ENCODE measurements at places on chromosomes 11 and 22. TPM values are rescaled to one million over a fixed set of nuclear protein-coding genes. Genes with fewer than 3 reads are reported as not detected.

The ANKK1 gene
- total RNA-seq = 0.19 TPM

DNA sequence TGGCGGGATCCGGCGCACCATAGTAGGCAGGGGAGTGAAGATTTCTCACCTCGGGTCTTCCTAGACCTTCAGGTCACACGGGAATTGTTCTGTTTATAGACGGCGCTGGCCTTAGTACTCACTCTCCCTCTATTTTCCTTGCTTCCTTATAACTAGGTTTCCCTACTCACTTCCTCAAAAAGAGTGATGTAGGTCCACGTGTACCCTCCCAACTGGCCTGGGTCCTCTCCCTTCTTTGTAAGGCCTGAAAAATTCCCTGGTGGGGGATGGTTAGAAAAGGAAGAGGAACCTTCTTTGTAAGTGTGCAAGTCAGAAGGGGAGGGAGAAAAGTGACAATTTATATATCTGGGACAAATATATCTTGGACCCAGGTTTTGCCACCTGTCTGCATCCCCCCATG lies 2.9 kb upstream of the TMEM9B start:
- DNase-seq = no peak

DNA sequence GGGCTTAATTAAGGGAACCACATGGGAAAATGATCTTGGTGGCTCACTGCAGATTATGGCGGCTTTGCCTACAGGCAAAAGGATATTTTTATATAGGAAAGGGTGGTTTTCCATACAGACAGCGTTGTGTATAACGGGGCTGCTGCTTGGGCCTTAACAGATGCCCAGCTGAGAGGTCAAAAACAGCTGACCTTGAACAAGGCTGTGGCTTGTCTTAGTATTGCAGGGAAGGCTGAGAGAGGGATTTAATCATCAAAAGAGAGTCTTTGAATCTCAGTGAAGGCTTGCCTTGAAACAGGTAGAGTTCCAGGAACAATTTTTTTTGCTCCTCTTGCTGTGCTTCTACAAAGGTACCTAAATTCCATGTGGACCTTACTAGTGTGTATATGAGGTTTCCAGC lies 301.6 kb upstream of the C11orf87 start:
- no peak for DNase-seq

DNA sequence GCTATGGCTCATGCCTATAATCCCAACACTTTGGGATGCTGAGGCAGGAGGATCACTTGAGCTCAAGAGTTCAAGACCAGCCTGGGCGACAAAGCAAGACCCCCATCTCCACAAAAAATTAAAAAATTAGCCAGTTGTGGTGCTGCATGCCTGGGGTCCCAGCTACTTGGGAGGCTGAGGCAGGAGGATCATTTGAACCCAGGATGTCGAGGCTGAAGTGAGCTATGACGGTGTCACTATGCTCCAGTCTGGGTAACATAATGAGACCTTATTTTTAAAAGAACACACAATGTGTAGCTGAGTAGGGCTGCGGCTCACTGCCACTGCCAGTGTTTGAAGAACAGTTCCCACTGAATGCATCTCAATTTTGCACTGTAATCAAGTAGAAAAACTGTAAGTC lies 7.1 kb upstream of the VPREB1 start:
- DNase-seq = no peak

The TRPT1 gene
- 28.8 TPM for total RNA-seq

GRCh38 chr11:34823639-34824038 lies 92.5 kb downstream of the APIP start:
- DNase-seq = no peak

DNA sequence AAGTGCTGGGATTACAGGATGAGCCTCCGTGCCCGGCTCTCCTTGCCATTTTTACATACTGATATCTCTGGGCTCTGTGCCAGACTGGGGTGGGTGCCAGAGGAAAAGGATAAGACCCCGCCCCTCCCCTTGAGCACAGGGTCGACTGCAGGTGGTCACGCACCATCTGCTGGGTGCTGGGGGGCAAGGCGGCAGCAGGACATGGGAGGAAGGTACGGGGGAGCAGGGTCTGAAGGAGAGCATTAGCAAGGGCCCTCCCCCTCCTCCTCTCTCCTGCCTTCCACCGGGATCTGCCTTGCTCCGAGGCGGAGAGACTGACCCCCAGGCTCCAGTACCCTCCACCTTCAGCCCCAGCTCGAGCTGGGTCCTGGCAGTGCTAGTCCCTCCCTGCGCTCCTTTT lies 9.7 kb upstream of the PGA3 start:
- DNase-seq = no peak

- no peak for DNase-seq
Observed at GRCh38 chr11:72577271-72577721, 96.9 kb downstream of the PDE2A start.

The LRRC56 gene
- total RNA-seq = 0.82 TPM

GRCh38 chr22:20106849-20107237 lies 9.1 kb upstream of the RANBP1 start:
- DNase-seq = no peak

- peak; percentile 23 for DNase-seq
Observed at GRCh38 chr11:43833657-43834073, 47.0 kb upstream of the ALKBH3 start.

DNA sequence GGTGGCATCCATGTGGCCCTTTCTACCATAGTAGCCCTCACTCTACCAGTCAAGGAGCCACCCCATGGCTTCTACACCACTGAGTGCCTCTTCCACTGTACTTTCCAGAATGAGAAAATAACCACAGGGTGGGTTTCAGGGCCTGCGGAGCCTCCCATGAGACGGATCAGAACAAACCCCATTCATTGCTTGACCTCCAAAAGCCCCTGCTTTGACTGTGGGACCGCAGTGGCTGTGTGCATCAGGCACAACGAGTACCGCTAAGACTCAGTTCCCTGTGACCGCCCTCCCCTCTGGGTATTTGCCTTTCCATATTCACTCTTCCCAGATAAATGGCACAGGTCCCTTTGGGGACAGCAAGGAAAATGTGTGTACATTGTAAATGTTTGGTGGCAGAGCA lies 11.5 kb upstream of the MRGPRF start:
- no peak for DNase-seq

The TRIM64C gene
- total RNA-seq = not detected

The TSSK2 gene
- not detected for total RNA-seq

The CBLIF gene
- not detected for total RNA-seq

DNA sequence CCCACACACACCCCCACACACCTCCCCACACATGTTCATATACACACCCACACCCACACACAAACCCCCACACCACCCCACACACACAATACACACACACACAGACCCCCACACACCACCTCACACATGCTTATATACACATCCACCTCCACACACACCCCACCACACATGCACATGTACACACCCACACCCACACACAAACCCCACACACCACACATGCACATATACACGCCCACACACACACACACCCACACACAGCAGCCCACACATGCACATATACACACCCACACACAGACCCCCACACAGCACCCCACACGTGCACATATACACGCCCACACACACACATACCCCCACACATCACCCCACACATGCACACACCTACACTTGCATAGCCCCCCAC lies 29.1 kb downstream of the KCNC1 start:
- no peak for DNase-seq

DNA sequence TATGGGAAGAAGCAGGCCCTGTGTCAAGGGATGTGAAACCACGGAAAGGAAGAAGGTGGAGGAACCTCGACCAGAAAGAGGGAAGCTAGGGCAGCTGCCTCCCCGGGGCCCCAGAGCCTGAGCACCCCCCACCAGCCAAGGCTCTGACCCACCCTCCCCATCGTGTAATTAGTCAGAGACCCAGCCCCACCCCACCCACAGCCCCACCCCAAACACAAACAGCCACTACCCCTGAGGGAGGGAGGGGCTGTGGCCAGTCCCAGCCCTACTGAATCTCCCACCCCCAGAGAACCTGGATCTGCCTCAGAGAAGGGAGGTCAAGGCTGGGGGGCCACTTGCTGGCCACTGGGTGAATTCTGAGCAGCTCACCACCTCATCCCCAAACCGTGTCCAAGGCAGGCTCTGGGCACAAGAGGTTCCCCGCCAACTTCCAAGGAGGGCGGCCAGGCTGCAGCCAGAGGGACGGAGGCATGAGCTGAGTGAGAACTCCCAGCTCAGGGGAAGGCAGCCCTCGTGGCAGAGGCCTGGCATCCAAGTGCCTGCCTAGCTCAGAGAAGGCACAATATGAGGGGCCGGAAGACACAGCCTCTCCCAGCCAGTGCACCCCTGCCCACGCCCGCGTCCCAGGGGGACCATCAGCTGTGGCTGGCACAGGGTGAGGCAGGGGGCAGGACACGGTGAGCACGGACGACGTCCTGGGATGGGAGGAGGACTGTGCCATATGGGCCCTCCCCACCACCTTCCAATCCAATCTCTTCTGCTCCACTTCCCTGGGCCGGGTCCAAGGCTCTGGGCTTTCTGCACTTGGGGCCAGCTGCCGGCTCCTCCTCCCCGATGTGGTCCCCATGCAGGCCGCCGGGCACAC lies 2.7 kb downstream of the PLXNB2 start:
- DNase-seq = peak; percentile 41

The TUBA8 gene
- total RNA-seq = 0.79 TPM

GRCh38 chr22:42194953-42195352 lies 64.3 kb upstream of the CYP2D6 start:
- no peak for DNase-seq

DNA sequence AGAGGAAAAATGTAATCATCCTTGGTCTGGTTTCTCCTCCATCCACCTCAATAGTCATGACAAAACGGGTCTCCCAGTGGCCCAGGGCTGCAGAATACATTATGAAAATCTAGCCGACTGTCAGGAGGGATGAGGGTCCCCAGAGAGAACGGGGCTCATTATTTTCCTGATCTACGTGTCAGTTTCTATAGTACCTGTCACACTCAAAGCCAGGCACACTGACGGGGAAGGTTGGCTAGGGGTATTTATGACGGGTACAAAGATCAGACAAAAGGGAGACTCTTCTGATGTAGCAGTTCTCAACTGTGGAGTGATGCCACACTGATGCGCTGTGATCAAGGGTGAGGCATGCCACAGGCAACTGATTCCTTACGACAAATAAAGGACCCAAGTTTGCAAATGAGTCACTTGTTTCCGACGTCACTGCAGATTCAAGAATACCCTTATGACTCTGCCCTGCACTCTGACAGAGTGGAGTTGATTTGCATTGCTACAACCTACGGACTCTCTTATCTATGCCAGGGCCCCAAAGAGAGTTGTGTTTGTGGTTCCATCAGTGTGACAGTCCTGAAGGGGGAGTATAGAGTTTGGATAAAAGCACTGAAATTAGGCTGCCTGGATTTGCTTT lies 188.2 kb upstream of the TBCEL start:
- peak; percentile 18 for DNase-seq

GRCh38 chr11:96204721-96205459 lies 138.1 kb downstream of the MAML2 start:
- no peak for DNase-seq

DNA sequence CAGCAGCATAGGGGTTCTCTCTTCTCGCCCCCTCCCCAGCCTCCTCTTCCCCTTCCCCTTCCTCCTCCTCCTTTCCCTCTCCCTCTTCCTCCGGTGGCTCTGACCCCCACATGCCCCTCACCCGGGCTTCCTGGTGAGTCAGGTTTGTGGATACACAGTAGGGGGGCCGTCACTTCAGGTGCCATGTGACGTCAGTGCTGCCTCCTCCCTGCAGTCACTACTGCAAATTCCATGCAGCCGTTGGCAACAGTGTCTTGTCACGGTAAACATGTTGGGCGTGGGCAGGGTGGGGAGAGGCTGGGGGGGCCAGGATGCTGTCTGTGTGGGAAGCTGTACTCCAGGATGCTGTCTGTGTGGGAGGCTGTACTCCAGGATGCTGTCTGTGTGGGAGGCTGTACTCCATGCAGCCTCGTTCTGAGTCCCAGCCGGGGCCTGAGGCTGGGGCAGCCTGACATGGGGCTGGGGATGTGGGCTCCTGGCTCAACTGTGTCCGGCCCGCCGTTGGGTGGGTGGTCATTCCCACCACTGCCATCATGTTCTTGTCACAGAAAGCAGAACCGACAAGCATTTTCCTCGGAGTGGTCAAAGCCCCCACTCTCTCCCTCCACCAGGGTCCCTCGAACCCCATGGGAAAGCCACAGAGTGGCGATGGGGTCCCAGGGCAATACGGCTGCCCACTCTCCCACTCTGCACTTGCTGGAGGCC lies 2.4 kb upstream of the MUC2 start:
- DNase-seq = peak; percentile 57

The SCARF2 gene
- total RNA-seq = 17.3 TPM

GRCh38 chr11:86559311-86559945 lies 113.0 kb downstream of the ME3 start:
- peak; percentile 85 for DNase-seq

The TMEM151A gene
- total RNA-seq = 2.0 TPM

DNA sequence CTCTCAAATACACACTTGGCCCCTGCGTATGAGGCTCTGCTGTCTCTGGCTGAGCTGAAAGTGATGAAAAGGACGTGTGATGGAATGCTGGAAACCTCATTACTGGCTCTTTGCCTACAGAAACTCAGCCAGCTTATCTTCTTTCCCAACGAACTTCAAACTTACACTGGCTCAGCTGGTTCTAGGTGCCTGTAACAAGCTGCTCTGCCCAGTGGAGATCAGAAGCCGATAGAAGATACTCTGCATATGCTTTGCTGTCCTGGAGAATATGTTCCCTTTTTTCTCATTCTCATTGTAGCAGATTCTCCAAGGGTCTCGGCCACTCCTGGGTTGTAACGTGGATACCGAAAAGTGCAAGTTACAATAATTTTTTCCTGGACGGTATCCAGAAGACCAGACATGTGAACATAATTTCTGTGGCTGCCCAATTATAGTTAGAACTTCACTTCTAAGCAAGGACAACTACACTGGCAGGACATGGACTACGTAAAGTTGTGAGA lies 405.3 kb upstream of the CCDC90B start:
- DNase-seq = no peak

- DNase-seq = no peak
Observed at GRCh38 chr11:12784445-12784844, 110.2 kb downstream of the TEAD1 start.

GRCh38 chr11:58621586-58622262 lies 741 bp upstream of the CNTF start:
- no peak for DNase-seq

DNA sequence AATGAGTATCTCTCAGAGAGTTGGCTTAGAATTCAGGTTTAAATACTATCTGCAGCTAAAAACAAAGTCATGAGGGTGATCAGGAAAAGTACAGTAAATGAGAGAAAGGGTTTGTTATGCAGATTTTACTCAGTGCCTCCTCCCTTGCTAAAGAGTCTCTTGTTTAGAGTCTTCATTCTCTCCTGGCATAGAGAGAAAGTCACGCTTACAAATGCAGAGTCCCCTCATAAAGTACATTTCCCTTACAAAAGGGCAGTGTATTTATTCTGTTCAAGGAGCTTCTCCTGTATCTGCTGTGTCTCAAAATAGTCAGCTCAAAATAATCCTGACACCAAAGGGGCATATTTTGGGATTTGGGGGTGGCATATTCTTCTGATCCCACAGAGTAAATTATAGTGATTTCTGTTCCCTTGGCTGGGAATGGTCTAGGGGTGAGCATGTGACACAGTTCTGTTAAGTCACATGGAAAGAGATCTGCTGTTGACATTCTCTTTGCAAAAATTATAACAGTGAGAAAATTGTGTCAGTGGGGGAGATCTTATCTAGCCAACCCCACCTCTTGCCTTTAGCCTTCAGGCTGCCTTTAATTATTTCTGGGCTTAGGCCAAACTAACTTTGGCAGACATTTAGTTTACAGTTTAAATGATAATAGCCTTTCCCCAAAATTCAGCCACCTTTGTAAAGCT lies 102.9 kb downstream of the MTNR1B start:
- no peak for DNase-seq

GRCh38 chr11:78318321-78319114 lies 99.1 kb downstream of the GAB2 start:
- DNase-seq = no peak

The CD59 gene
- total RNA-seq = 587 TPM
